Pancreas (tissue), 10 donors: ENCODE measurements at places on chromosomes 2 and 18. TPM values are rescaled to one million over a fixed set of nuclear protein-coding genes. Genes with fewer than 3 reads are reported as not detected.

Gene WDR7
- total RNA-seq, result 11.8 TPM

GRCh38 chr2:88842656-88843460 lies 151.4 kb downstream of the RPIA start:
- no peak for DNase-seq

Gene STARD6
- not detected for total RNA-seq

Gene IL1F10
- total RNA-seq, result not detected

Gene CPO
- total RNA-seq, result 0.32 TPM

DNA sequence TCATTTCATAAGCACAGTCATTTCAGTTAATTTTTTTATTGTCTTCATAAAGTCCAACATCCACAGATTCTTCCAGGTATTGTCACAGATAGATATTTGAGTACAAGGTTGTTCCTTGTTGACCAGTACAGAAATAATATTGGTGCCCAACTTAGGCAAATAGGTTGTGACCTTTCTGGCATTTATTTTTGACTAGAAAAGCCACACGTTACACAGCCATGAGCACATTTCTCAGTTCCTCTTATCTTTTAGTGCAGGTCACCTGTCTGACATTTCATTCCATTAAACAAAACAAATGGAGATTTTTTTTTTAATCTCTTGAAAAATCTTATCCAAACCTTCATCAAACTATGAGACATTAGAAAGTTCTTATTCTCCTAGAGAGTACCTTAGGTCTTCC lies 428.8 kb downstream of the ZNF521 start:
- no peak for DNase-seq

- DNase-seq, result no peak
These were observed 102.2 kb upstream of the KCTD1 start for GRCh38 chr18:26650310-26651268.

Gene CFAP65
- 0.12 TPM for total RNA-seq

DNA sequence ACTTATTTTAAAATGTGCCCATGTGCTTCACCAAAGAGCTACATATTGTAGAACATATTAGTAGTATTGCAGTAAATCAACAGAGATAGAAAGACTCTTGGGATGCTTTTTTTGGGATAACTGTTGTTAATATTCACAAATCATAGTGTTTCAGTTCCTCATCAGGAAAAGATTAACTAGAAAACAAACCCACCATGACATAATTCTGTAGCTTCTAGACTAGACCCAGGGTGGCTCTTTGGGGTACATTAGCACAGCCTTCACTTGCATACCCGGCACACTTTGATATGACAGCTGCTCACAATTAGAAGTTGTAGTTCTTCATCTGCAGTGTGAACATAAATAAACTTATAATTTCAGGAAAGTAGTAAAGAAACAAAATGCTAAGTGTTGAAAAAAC lies 154.2 kb downstream of the ATP9B start:
- no peak for DNase-seq

- DNase-seq, result no peak
These were observed 95.3 kb upstream of the B3GNT7 start for GRCh38 chr2:231300020-231300721.

GRCh38 chr2:190979906-190980629 lies 33.9 kb downstream of the STAT1 start:
- peak; percentile 57 for DNase-seq

Gene CHN1
- total RNA-seq, result 4.2 TPM
